ENCODE measurements at places on chromosomes 2 and 18.

GRCh38 chr2:219118504-219118903 lies 42.1 kb downstream of the NHEJ1 start:
- DNase-seq: no peak

DNA sequence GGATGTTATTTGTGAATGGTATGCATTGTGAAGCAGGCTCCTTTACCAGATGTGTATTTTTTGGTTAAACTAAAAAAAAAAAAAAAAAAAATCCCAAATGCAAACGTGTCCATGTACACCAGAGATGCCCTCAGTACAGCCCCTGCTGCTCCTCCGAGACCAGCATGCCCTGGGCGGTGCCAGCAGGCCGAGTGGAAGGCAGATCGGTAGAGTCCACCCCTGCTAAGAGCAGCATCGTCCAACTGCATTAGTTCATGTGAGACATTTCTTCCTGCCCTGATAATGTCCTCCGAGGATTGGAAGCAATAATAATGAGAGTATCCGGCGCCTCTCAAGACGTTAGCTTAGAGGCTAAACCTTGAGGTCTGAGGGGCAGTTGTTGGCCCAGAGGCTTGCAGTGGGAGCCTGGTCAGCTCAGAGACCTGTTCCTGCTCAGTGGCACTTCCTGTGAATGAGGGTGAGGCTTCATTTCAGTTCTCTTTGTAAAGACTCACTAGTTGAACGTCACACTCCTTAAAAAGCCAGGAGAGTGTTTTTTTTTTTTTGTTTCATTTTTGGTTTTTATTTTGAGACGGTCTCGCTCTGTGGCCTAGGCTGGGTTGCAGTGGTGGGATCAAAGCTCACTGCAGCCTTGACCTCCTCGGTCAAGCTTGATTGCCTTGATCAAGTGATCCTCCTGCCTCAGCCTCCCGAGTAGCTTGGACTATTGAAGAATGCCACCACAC lies 5.6 kb downstream of the SLC66A3 start:
- DNase-seq: no peak

- DNase-seq: no peak
Observed at GRCh38 chr2:85434696-85435095, 16.2 kb downstream of the SH2D6 start.

DNA sequence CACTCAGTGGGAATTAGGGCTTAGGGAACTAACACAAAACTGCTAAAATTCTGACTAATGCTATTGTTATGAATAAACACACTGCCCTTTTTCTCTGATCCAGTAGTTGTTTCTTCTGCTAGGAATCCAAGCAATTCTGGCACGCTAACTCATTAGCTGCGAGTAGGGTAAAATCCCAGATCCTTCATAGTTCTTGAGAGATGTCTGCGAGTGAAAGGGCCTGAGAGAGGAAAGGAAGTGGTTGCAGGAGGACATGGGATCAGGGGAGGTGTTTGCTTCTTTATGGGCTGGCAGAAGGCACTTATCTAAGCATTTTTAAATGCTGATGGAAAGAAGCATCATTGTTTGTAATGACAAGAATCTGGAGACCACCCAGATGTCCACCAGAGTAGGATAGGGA lies 9.4 kb downstream of the MAP3K19 start:
- DNase-seq: no peak

DNA sequence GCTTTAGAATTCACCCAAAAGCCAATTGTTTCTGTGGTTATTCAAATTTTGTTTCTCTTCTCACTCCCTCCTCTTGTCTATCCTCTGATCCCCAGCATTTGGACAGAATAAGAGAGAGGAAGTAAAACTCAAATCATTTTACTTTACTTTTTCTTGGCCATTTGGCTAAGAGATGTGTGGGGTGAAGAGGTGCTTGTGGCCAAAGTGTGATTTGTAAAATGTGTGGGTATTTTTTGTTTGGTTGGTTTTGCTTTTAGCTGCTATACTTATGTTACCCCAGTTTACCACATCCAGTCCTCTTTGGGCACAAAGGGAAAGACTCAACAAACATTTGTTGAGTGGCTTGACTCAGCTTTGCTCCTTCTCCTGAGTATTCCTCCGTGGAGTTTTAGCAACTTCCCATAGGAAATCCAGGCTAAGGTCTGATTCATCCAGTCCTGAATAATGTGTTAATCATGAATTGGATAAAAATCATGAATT lies 109.1 kb upstream of the CYP1B1 start:
- DNase-seq: no peak

DNA sequence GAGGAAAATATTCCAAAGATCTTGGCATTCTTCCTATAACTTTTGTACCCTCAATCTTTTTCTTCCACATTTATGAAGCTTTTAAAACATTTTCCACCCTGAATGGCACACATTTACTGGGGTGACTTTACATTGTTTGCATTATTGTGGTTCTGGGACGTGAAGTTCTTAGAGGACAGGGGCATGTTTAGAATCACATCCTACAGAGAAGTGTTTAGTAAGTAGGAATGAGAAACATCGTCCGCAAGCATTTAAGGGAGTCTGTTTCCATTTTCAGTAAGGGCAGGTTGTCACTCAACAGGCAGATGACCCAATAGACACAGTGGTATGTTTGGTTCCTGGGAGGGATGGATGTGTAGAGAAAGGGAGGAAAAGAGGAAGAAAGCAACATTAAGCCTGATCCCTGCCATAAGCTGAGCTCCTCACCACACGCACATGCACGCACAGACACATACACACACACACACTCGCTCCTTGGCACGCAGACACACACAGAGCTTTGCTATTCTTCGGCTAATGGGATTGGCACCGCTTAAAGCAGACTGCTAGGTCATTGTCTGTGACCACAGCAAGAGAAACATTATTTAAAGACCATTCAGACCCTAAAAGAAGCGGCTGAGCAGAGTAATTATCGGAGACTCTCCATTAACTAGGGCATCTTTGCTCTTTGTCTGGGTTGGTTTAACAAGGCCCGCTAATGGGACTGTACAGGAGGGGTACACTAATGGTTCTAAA lies 14.2 kb upstream of the PLEKHM3 start:
- DNase-seq: no peak

GRCh38 chr2:79832511-79833234 lies 319.8 kb downstream of the CTNNA2 start:
- no peak for DNase-seq

GRCh38 chr2:74498500-74499266 lies 720 bp downstream of the LBX2 start:
- DNase-seq: no peak

DNA sequence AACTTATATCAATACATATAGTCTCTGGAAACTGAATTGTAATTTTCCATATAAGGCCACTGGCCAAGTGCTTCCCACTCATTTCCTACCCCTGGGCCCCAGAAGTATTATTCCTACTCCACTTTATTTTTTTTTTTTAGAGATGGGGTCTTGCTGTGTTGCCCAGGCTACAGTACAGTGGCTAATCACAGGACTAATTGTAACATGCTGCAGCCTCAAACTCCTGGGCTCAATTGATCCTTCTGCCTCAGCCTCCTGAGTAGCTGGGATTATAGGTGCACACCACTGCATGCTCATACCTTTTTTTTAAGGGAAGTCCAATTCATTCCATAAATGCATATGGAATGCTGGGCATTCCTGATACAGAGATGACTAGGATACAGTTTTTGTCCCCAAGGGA lies 6.4 kb upstream of the CNNM4 start:
- DNase-seq: no peak

DNA sequence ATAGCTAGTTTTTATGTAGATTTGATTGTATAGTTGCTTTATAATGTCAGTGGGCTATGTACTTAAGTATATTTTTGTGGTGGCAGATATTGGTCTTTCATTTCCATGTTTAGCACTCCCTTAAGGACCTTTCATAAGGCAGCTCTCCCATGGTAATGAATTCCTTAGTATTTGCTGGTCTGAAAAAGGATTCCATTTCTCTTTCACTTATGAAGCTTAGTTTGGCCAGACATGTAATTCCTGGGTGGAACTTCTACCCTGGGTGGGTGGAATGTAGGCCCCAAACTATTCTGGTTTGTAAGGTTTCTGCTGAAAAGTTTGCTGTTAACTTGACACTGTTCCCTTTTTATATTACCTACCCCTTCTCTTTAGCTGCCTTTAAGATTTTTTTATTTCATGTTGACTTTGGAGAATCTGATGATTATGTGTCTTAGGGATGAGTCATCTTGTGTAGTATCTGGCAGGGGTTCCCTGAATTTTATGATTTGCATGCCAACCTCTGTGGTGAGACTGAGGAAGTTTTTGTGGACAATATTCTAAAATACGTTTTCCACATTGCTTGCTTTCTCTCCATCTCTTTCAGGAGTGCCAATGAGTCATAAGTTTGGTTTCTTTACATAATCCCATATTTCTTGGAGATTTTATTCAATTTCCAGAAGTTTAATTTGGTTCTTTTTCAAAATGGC lies 65.4 kb upstream of the VRK2 start:
- DNase-seq: no peak

DNA sequence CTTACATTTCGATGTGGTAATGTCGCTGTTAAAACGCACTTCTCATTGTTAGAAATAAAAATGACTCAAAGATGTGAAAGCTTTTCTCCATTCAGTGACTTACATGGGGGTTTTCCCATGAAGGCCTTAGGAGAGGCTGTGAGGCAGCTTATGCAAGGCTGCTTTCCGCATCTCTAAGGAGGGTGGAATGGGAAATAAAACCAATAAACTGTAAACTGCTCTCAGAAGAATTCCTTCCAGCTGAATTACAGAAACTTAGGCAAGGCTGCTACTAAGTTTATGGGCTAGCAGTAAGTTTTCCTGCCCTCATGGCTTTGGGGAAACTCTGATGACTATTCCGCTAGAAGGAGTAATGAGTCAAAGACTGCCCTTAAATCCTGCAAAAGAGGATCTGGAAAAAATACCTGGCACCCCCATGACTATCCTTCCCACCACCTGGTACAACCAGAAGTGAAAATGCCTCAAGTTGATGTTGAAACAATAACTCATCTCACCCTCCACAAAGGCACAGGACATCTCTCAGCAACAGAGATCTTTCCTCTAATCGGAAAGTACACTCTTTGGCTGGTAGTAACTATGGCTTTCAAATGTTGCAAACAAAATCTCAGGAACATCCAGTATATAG lies 97.7 kb upstream of the SMAD7 start:
- DNase-seq: no peak

DNA sequence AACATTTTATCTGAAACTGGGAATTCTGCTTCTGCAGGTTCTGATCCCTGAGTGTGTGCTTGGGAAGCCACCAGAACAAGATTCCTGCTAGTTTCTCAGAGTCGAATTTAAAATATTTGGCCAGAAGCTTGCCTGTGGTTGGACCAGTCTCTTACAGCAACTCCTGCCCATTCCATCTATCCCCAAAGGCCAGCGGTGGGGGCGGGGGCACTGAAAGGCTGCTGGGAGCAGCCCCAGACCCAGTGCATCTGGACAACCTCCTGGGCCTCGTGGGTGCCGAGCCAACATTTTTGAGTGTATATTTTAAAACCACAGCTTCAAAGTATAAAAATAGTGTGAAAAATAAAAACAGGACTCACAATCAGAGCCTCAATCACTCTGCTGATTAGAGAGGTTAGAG lies 38.6 kb upstream of the ZFP36L2 start:
- no peak for DNase-seq

Data from activated naive CD4-positive, alpha-beta T cell (primary cell).